Activated T-cell treated with anti-CD3 and anti-CD28 coated beads for 24 hours (primary cell): ENCODE measurements at places on chromosomes 13 and 19.

DNA sequence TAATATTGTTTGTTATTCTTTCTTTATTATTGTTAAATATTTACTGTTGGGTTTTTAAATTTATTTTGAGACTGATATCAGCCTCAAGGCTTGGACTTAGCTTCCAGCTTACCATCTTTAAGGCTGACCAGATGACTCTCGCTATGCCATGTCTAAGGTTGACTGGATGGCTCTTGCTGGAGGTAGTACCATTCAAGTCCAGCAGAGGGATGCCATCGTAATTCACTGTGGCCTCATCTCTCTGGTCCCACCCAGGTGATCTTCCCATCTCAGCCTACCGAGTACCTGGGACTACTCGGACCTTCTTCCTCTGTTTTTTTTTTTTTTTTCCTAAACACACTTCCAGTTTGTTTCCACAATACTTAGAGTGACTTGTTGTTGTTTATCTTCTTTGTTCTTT is 41.7 kb upstream of the ZNF91 start:
- DNase-seq: no peak

DNA sequence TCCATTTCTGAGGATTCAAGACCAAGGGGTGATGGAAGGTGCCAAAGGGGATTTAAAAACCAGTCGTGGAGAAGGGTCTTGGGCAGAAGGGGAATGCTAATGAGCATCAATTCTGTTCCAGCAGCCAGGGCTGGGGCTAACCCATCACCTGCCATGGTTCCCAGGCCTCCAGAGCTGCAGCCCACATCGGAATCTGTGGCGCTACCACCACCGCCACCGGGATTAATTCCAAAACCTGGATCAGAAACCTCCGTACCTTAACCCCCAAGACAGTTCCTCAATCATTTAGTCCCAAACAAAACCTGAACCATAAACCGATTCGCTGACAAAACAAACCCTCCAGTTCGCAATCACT is 583 bp downstream of the ZNF615 start:
- DNase-seq: no peak

- DNase-seq: no peak
Observed at GRCh38 chr19:801861-802497, 4.7 kb downstream of the PTBP1 start.

DNA sequence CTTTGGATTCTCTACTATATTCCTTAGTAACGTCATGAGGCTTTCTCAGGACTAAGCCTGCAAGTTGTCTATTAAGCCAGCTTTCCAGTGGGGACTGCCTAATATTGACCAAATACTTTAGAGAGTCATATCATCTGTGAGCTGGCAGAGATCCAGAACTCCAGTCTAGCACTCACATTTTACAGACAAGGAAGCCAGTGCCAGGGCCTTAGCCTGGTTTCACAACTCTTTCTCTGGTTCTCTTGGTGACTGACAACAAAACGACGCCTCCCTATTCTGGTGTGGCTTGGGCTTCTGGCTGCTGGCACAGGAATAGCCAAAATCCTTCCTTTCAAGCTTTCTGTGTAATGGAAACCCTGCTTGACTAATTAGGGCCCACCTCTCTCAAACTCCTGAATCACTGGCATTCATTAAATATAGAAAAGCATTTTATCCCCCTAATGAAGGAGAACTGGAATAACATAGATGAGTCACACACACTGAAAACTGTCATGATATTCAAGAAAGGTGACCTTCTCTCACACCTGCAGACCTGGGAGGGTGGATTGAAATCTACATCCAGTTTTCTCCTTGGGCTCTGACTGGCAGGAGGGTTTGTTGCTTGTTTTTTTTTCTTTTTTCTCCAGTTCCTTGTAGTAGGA is 75.2 kb upstream of the UBL3 start:
- no peak for DNase-seq

DNA sequence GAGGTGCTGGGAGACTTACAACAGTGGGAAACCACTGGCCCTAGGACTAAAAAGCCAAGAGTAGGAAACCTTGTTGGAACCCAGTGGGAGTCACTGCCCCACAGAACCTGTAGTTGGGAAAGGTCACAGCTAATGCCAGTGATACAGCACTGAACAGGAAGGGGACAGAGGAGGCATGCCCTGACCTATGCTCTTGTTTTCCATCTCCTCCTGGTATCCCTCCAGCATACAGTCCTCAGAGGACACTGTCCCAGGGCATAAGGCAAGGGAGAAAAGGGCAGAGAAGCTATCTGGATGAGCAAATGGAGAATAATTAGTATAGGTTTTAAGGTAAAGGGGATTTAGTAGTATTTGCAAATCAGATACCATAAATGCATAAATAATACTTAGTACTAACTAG is 11.2 kb upstream of the TBC1D4 start:
- DNase-seq: no peak

GRCh38 chr13:69618838-69619237 is 488.8 kb upstream of the ATXN8OS start:
- DNase-seq: no peak

DNA sequence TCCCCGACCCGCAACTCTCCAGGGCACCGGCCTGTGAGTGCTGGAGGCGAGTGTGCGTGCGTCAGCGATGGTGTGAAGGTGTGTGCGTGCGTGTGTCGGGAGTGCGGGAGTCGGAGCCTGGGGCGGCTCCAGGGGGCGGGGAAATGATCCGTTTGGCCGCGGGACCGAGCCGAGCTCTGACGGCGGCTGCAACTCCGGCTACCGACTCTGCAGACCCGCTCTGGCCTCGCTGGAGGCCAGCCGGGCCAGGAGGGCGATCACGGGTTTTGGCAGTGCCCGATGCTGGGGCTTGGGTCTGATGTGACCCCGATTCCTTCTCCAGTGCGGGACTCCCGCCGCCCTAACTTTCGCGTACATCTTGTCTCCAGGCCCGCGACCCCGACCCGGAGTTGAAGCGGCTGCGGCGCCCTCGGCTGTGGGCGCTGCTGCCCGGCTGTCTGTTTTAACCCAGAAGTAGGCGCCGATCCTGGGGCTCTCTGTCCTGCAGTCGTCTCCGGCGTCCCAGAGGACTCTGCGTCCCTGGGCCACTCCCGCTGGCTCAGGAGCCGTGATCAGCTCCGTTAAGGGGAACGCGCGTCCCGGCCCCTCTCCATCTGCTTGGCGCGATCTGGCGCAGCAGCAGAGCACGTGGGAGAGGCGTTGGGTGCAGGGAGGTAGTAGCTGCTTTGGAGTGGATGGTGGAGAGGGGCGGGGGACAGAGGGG is 1.2 kb downstream of the CHST8 start:
- DNase-seq: no peak

DNA sequence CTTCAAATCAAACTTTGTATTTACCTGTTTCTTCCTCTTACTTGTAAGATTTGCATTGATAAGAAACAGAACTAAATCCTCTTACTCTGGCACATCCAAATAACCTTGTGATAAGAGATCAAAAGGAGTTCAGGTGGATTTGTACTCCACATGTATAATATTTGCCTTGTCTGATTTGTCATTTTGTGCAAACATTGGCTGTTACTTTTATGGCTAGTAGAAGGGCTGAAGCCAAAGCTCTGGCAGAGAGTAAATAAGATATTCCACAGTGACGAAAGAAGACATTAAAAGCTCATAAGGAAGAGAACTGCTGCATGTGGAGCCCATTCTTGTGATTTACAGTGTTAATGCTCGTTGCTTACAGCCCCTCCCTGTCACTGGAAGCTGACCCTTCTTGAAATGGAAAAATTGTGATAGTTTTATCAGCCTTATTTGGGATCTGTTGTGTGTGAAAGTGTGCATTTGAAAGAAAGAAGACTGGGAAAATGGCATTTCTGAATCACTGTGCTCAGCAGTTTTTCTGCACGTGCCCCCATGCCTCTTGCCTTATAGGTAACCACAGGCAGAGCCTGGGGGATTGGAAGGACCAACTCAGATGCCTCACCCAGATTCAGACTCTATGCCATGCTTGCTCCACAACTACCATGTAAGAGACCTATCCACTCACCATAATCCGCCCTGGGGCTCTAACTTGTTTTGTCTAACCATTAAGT is 68.2 kb downstream of the OXGR1 start:
- DNase-seq: no peak

DNA sequence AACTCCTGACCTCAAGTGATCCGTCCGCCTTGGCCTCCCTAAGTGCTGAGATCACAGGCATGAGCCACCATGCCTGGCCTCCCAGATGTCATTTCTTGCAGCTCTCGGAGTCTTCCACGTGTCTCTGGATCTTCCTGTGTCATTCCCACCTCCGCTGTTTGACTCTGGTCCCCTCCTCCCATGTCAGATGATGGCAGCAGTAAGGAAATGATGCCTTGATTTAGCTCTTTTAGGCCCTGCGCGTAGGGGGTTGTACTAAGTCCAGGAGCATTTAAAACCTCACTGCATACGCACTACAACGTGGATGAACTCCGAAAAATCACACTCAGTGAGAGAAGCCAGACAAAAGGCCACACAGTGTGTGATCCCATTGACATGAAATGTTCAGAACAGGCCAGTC is 113.1 kb downstream of the GNG7 start:
- no peak for DNase-seq

GRCh38 chr19:18960370-18960769 is 19.4 kb upstream of the HOMER3 start:
- DNase-seq: no peak

DNA sequence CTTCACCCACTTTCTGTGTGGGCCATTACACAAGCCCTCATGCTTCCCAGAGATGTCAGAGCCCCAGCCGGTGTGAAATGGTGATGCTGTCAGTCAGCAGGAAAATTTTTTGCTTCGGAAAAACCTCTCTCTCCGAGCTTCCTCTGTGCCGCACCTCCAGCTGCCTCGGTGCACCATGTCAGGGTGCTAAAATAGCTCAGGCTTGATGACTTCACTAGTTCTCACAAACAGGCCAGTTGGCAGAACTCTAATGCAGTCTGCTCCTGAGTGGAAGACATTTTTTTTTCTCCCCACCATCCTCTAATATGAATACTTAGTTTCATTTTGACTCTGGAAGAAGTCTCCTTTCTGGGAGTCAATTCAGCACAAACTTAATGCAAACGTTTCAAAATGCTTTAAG is 71.3 kb downstream of the KLF12 start:
- peak; percentile 6 for DNase-seq

DNA sequence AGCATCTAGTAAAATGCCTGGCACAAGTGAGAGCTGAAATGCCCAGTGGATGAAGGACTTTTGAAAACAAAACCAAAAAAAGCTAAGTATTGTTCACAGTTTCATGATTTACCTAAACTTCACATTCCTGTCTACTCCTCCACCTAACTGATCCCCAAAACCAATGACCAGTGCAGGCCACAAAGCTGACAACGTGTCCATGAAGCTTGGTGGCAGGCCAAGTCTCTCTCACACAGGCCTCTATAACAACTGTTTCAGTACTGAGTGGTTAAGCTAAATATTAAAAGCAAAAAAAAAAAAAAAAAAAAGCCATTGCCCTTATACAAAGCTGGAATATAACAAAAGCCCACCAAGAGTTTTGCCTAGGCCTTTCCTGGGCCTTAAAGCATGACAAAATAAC is 36.4 kb downstream of the STK24 start:
- DNase-seq: no peak

DNA sequence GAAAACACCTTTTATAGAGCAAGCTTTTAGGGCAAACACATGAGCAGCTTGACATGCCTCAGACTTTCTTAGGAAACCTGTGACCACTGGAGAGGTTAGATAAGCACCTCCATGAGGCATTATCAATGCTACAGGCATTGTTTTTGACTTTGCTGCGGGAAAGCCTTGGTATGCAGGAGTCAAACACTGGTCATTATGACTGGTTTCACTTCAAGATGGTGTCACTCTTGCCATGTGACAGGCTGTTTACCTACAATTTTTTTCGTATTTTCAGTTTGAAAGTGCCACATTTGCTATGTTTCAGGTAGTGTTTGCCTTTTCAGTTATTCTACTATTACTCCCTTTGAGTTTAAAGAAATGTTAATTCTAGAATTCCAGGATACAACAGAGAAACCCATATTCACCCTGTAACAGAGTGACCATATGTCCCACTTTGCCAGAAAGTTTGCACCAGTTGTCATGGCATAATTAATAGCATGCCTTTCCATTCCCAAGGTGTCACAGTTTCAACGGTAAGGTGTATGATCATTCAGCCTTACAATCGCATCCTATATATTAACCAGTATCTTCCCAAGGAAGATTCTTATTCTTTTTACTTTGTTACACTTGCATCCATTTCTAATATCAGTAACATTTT is 33.0 kb downstream of the USP12 start:
- DNase-seq: no peak

GRCh38 chr13:92947770-92948434 is 278.7 kb upstream of the GPC6 start:
- DNase-seq: no peak

DNA sequence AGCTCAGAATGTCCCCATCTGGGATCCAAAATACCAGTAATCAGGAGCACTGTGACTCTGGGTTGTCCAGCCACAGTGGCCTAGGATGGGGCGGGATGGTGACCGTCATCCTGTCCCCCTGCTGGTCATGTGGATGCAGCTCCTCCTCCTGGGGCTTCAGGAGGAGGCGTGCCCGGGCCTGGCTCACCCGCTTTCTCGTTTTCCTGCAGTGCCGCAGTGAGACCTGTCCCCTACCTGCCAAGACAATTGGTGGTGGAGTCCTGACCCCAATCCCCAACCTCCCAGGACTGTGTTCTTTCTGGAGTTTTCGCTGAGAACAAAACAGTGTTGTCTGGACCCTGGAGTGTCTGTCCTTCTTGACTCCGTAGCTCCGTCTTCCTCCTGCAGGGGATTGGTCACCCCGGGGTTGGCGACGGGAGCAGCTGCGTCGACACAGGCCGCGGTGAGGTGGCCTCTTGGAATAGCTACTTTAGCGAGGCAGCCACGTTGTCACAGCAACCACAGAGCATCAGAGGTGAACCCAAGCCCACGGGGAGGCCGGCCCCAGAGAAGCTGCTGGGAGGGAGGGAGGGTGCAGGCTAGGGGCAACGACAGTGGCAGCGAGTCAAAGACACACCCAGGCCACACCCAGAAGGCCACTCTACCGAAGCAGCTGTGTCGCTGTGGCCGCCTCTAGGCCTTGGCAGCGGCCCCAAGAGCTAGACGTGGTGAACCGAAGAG is 10.2 kb upstream of the EMC10 start:
- no peak for DNase-seq

GRCh38 chr13:113837560-113838355 is 26.1 kb downstream of the GAS6 start:
- DNase-seq: no peak

GRCh38 chr13:110280231-110280813 is 26.6 kb downstream of the COL4A1 start:
- no peak for DNase-seq

GRCh38 chr13:47869776-47870175 is 131.3 kb downstream of the SUCLA2 start:
- DNase-seq: no peak

- DNase-seq: peak; percentile 90
Observed at GRCh38 chr19:13833330-13834243, 38.3 kb downstream of the ZSWIM4 start.
